ENCODE measurements at places on chromosomes 13 and 19.
A peak's percentile ranks its signal among the peaks of the same experiment; 100 is the strongest.

DNA sequence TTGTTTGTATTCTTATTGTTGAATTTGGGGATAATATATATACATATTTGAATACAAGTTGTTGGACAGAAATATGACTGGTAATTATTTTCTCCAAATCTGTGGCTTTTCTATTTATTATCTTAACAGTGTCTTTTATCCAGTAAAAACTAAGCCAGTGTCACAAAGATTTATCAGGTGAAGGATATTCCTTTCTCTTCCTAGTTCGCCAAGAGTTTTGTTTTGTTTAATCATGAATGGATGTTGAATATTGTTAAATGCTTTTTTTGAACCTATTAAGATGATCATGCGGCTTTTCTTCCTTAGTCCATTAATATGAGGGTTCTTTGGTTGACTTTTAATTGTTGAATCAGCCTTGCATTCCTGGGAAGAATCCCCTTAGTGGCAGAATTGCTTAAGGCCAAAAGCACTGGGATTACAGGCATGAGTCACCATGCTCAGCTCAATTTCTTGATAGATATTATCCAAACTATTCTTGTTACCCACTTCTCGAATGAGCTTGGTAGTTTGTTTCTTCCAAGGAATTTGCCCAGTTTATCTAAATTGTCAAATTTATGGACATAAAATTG lies 53.3 kb downstream of the TEX26 start:
- DNase-seq, result peak; percentile 42

DNA sequence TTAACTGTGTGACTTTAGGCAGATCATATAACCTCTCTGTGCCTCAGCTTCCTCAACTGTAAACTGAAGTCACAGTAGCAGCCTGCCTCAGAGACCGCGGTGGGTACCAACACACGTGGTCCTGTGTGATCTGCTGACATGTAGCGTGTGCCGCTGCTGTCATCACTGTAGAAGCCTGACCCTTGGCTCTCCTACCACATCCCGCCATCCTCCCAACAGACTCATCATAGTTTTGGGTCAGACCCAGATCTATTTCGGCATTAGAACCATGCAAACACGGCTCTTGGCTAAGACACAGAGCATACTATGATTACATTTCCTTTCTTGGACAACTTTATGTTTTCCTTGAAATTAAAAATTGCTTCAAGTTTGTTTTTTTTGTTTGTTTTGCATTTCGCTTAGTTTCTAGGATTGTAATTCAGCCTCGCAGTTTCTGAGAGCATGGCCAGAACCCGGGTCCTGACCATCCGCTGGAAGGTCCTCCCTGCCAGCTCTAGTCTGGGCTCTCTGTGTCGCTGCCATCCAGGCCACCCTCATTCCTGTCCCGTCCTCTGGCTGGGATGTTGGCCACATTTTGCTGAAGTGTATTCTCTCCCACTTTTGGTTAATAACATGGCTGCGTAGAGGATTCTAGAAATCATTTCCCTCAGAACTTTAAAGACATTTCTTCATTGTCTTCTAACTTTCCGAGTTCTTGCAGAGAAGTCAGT lies 53.0 kb downstream of the GGACT start:
- DNase-seq, result peak; percentile 79

DNA sequence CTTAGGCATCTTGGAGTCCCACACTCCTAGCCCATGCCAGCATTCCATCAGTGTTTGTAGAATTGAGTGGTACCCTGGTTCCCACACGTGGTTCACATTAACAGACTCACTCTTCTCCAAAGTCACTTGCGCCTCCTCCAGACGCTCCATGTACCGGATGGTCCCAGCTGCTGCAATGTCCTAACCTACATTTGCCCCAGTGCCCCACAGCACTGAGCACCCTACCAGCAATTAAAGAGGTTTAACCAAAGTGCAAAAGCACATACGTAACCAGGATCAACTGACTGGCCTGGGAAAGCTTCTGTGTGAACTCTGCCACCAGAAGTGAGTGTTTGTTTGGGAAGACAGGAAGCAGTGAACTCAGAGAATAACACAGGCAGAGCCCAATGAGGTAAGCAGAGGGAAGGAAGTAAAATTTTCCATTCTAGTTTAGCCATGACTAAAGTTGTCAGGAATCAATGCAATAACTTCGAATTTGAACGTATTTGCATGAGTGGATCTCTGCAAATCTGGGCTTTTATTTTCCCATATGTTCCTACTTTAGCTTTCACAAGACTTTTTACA lies 7.3 kb upstream of the MEDAG start:
- peak; percentile 99 for DNase-seq

- DNase-seq, result no peak
These were observed 102.1 kb downstream of the ITGBL1 start for GRCh38 chr13:101554420-101555125.

GRCh38 chr13:93151277-93151676 lies 75.3 kb upstream of the GPC6 start:
- DNase-seq, result peak; percentile 96

GRCh38 chr13:47397739-47398138 lies 500.9 kb upstream of the HTR2A start:
- DNase-seq, result peak; percentile 12

GRCh38 chr13:105918842-105919741 lies 616.4 kb downstream of the EFNB2 start:
- DNase-seq, result peak; percentile 75

DNA sequence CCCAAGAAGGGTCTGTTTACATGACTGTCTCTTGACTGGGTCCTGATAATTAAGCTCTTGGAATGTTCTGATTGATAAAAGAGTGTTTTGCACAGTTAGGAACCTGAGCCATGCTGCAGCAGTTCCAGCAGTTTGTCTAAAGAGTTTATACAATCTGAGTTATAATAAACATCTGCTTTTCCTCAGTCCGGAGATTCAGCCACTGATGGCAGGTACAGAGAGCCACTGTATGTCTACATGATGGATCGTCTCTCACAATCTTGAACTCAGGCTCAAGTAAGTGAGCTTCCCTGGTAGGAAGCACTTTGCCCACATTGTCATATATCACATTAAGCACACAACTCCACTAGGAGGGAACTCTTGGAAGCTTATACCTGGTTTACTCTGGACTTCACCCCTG lies 84.3 kb downstream of the UGGT2 start:
- DNase-seq, result no peak

DNA sequence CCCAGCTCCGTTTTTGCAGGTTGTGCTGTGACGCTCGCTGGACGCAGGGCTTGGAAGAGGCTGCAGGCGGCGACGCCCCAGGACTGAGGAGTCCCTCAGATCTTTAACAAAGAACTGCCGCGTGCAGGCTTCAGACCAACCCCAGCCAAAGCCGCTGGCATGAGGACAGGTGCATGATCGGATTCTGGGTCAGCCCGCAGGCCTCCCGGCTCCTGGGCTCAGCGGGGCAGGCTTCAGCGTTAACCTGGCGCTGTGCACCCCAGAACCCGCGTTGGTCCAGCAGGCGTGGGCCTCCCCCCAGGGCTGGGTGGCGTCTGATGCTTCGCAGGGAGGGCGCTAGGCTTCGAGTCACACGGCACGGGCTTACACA lies 920 bp upstream of the TIMM13 start:
- peak; percentile 40 for DNase-seq

- no peak for DNase-seq
These were observed 155.2 kb downstream of the GPC5 start for GRCh38 chr13:91553584-91553983.

DNA sequence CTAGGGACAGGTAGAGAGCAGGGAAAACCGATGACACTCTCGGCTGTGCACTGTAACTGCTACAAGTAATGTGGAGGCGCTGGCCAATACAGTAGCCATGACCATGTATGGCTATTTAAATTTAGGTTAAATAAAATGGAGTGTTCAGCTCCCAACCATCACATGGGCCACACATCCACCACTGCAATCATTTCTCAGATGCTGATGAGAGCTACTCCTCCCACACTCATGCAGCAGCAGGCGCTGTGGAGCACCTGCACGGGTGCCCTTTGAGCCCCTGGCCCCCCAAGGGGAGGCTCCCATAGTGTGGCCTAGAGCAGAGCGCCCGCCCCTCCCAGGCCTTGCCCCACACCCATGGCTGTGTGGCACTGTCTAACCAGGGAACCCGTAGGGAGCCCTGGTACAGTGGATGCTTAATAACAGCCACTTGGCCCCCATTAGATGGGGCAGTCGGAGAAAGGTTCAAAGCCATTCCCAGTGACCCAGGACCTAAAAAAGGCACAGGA lies 6.0 kb downstream of the ACP4 start:
- no peak for DNase-seq

- DNase-seq, result peak; percentile 47
These were observed 918.8 kb downstream of the SLITRK1 start for GRCh38 chr13:82963226-82964099.

DNA sequence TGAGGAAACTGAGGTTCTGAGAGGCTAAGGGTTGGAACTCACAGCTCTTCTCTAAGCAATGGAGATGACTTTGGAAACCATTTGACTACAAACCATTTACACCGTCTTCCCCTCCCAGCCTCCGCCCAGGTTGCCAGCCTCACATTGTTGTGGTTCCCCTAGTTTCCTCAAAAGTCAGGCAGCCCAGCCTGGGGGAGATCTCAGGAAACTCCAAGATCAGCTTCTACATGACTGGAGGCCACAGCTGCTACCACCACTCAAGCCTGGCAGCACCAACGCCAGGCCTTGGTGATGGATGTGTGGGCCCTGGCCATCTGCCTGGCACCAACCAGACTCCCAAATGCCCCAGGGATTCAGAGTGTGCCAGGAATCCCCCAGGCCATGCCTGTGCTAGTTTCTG lies 207.9 kb downstream of the TSHZ3 start:
- DNase-seq, result no peak

DNA sequence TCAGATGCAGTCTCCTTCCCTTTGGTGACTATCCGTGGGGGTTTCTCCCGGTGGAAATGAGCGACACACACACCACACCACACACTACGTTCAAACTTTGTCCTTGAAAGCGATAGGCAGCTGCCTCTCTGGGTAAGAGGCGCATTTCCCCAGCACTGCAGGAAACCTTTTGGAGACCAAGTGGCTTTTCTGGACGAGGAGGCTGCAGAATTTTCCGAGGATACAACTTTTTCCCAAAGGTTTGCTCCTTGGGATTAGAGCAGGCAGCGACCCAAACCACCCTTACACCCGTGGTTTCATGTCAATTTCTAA lies 38.2 kb upstream of the FLT1 start:
- DNase-seq, result peak; percentile 7

DNA sequence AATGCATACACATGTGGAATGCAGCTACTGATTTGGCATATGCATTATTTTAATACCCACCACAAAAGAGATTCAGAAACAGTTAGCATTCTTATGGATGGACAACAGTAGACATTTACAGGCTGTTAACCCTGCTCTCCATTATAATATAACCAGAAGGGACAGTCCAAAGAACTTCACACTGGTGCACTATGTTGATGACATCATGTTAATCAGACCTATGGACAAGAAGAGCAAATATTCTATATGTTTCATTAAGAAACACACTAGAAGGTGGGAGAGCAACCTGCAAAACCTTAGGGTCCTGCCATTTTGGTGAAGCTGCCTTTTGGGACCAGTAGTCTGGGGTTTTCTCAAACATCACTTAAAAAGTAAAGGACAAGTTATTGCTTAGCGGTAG lies 701.3 kb downstream of the UQCRFS1 start:
- DNase-seq, result no peak

DNA sequence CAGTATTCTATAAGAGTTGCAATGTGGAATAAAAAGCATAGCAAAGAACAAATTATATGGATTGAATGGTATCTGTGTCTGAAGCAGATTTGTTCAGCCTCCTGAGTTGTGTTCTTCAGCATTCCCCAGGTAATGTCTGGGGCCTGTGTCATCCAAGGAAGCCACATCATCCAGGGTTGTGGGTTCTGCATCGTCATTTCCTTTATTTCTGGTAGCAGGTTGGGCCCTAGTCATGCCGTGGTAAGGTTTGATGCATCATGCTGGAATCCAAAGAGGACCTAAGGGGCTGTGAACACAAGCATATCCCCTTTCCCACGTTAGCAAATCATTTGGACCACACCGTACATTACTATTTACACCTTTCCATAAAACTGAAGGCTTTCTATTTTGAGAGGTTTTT lies 131.0 kb upstream of the ZNF91 start:
- no peak for DNase-seq

GRCh38 chr19:13102666-13103580 lies at the start of gene LYL1:
Gene LYL1 (minus strand): TSS chr19:13102858. CDS start chr19:13101171, 1,687 bp downstream.
- DNase-seq, result no peak

GRCh38 chr13:52374873-52375411 lies 31.0 kb downstream of the THSD1 start:
- DNase-seq, result no peak

DNA sequence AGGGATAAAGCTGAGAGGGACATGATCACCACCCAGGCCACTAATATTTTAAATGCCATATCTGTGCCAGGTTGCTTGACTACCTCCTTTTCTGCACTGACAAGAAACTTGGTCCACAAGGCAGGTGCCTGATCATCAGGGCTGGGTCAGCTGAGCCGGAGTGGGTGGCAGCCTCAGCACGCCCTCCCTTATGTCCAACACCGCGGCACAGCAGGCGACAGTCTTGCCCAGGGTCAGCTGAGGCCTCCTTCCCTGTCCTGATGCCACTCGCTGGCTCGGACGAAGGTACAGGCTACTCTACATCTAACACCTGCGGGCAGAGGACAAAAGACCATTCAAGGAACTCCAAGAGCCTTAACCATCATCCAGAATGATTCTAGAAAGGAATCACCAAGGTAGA lies 16.9 kb downstream of the ZC3H4 start:
- DNase-seq, result no peak

DNA sequence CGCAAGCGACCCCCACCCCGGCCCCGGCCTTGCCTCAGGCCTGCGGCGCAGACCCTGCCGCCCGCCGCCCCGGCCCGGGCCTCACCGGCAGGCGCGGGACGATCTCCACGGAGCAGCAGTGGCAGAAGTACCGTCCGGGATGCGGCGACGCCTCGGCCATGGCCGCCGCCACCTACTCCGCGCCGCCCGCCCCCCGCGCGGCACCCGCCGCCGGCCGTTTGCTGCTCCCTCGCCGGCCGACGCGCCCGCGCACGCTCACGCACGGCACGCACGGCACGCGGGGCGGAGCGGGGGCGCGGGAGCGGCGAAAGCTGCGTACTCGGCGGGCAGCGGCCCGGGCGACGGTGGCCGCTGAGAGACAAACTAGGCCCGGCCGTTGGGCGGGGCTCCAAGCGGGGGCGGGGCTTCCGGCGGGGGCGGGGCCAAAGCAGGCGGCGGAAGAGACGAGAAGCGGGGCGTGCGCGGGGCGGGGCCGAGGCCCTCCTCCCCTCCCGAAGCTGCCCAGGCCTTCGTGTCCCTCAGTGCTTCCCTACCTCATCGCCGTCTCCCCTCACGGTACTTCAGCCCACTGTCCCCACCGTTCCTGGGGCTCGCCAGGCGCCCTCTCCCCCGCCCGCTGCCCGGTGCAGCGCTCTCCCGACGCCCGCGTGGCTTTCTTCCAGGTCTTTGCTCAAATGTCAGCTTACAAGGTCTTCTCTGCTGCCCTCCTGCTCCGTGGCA lies at the start of gene RNF126:
Gene RNF126 (minus strand): TSS at position 253 of the 720 bp plus-strand sequence. CDS start 93 bp downstream, at position 160.
- peak; percentile 92 for DNase-seq

GRCh38 chr13:33108620-33109019 lies 92.4 kb downstream of the KL start:
- DNase-seq, result no peak

GRCh38 chr13:26225896-26226617 lies 3.9 kb upstream of the RNF6 start:
- DNase-seq, result no peak

- DNase-seq, result no peak
These were observed 10.3 kb downstream of the RNF126 start for GRCh38 chr19:652467-653389.
